Natural killer cell treated with Interleukin-12 subunit alpha and Interleukin-12 subunit beta and Interleukin-15 and Interleukin-18, amount 100 ng/mL, for 72 hours (primary cell): ENCODE measurements at places on chromosomes 3 and 15.

GRCh38 chr15:63797901-63798300 is 35.8 kb downstream of the HERC1 start:
- no peak for DNase-seq

DNA sequence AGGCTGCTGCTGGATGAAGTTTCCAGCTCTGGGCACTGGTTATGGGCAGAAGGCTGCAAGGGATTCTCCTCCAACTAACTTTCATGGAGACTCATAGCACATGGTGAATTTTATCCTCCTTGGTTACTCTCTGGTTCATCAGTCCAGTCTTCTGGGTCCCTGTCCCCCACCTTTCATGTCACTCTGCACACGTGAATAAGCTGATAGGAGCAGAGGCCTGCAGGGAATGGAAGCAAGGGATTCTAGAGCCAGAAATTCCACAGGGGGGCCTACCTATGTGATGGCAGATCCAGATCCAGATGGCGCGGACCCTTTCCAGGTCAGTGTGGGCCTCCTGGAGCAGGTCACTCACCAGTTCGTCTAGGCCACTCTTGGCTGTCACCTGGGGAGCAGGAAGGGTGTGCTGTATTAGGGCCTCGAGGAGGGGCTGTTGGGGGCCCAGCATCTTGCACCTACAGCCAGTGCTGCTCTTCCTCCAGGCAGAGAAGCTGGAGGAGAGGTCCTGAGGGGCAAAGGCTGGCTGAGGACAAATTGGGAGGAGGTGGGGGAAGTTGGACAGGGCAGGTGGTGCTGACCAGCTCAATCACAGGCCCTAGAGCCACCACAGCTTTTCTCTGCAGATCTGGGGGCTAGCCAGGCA is 30.2 kb downstream of the KY start:
- no peak for DNase-seq

- DNase-seq: no peak
Measured at GRCh38 chr3:58357402-58357801, 24.7 kb downstream of the PXK start.

- DNase-seq: no peak
Measured at GRCh38 chr3:178562947-178563232, 26.7 kb downstream of the KCNMB2 start.

DNA sequence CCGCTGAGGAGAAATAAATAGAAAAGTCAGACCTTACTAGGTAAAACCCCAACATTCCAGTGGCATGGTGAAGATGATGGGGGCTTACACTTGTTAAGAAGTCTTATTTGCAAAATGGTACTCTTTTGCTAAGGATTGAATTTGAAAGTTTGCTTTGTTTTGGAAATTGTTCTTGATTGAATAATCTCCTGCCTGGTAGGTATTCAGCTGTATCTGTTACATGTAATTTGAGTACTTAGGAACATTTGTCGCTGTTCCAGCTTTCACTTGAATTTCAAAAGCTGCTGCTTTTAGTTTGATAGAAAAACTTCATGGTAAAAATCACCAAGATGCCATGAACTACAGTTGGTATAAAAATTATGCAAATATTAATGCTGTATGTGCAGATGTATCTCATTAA is 44.6 kb downstream of the TFG start:
- DNase-seq: no peak

DNA sequence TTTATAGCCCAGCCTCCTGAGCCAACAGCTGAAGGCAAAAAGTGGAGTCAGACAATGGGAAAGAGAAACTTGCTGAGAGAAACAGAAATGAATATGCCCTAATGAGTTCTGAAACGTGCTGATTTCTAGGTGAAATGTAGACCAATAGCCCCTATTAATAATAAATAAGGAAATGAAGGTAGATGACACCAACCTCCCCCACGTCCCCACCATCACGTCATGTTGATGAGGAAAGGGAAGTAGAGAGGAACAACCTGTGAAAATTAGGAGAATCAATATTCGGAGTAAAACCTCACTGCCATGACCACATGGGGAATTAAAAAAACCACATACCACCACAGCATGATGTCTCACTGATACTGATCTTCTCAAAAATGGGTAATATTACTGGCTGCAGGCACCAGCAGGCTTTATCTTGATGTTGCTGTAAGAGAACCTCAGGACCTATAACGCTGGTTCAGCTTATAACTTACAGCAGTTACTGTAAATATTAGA is 64.0 kb downstream of the KAT2B start:
- DNase-seq: peak; percentile 75

- DNase-seq: no peak
Measured at GRCh38 chr15:92677999-92678398, 22.4 kb upstream of the FAM174B start.

GRCh38 chr15:47340571-47340920 is 376.8 kb upstream of the SEMA6D start:
- no peak for DNase-seq
